Activated CD4-positive, alpha-beta T cell treated with anti-CD3 and anti-CD28 coated beads for 24 hours (primary cell): ENCODE measurements at places on chromosomes 2 and 18.
A peak's percentile ranks its signal among the peaks of the same experiment; 100 is the strongest.

GRCh38 chr2:112749755-112750559 lies 14.5 kb downstream of the CKAP2L start:
- peak; percentile 76 for DNase-seq

- no peak for DNase-seq
These were observed 3.4 kb downstream of the TFPI start for GRCh38 chr2:187550857-187551256.

DNA sequence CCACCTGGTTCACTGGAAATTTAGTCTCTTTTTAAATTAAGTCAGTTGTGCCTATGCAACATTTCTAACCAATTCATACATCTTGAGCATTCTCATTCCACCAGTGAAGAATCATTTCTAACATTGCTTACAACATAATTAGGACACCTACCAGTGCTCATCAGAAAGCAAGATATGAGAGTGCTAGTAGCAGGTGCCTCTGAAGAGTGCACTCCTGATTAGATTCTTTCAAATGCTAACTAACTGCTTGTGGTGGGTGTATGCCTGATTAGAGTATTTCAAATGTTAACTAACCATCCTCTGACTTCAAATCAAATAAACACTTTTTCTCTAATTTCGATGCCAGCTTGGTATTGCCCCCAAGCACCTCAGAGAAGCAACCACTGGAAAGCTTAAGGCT lies 124.3 kb upstream of the DNAJC10 start:
- DNase-seq: no peak

GRCh38 chr18:70132999-70133398 lies 72.5 kb downstream of the RTTN start:
- no peak for DNase-seq

DNA sequence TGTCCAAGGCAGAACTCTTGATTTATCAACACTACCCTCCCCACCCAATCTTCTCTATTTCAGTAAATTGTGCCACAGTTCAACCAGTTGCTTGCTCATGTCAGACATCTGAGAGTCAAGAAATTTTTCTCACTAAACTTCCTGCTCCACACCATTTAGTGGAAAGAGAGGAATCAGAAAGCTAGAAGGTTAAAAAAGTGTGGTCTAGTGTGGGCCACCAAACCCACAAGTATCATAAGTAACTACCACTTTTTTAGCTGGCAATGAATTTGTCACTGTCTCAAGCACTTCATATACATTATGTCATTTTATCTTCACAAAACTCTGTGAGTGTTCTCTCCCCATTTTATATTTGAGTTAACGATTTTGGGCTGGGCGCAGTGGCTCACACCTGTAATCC lies 16.6 kb upstream of the MSTN start:
- no peak for DNase-seq

- no peak for DNase-seq
These were observed 53.1 kb upstream of the KCNG2 start for GRCh38 chr18:79744625-79745024.

DNA sequence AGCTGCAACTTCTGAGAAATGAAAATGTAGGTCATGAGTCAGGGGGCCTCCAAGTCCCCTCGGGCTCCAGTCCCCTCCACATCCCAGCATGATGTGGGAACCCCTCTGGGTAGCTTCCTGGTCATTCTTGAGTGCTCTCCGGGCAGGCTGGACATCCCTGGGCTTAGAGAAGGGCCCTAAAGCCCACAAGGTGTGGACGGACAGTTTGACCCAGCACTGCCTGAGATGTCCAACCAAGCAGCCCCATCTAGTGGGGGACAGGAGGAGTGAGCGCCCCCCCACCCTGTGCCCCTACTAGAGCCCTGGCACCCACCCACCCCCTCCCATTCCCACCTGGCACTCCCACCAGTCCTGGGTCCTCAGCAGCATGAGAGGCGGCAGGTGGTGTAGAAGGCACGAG lies 46.0 kb downstream of the CYP27C1 start:
- DNase-seq: no peak
